ENCODE measurements at places on chromosomes 3 and 15.
A peak's percentile ranks its signal among the peaks of the same experiment; 100 is the strongest.

GRCh38 chr15:38362355-38362754, 91.6 kb upstream of the FAM98B start:
- DNase-seq: no peak

- no peak for DNase-seq
Observed at GRCh38 chr15:58611731-58612676, 137.5 kb downstream of the ADAM10 start.

GRCh38 chr15:100570735-100571313, 31.2 kb downstream of the LINS1 start:
- DNase-seq: no peak

GRCh38 chr3:170410428-170411029, 8.1 kb upstream of the CLDN11 start:
- no peak for DNase-seq

GRCh38 chr3:159785273-159785708, 203.3 kb upstream of the IL12A start:
- no peak for DNase-seq

DNA sequence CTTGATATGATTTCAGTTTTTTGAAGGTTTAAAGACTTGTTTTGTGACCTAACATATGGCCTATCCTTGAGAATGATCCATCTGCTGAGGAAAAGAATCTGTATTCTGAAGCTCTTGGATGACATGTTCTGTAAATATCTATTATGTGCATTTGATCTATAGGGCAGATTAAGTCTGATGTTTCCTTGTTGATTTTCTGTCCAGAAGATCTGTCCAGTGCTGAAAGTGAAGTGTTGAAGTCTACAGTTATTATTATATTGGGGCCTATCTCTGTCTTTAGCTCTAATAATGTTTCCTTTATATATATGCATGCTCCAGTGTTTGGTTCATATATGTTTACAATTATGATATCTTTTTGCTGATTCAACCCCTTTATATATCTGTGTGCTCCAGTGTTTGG, 362.8 kb downstream of the EPHA6 start:
- no peak for DNase-seq

DNA sequence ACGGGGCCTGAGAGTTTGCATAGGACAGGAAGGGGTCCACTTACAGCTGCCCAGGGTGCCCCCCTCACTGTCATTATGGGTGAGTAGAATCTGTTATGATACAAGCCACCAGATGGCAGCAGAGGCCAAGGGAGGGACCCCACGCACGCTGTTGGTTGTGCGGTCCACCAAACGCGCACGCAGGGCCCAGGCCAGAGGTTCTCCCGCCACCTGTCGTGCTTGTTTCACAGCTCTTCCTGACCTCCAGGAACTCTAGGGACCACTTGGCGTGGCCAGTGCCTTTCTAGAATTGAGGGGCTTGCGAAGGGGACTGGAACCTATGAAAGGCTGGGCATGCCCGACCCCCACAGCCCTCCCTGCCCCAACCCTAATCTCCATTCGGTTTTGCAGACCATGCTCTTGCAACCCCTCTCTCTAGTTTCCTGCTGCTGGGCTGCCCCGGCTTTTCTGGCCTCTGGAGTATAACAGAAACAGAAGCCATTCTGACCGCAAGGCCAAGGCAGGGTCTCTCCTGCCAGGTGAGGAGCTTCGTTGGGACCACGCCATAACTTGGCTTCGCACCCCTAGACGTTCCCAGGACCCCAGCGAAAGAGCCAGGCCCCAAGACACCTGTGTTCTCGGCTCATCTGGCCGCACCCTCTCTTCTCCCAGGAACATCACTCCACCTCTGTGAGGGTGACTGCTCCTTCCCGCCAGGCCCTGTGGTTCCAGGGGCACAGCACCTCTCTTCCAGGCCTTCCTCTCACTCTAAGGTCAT, 46.0 kb downstream of the ALDH1L1 start:
- DNase-seq: no peak

DNA sequence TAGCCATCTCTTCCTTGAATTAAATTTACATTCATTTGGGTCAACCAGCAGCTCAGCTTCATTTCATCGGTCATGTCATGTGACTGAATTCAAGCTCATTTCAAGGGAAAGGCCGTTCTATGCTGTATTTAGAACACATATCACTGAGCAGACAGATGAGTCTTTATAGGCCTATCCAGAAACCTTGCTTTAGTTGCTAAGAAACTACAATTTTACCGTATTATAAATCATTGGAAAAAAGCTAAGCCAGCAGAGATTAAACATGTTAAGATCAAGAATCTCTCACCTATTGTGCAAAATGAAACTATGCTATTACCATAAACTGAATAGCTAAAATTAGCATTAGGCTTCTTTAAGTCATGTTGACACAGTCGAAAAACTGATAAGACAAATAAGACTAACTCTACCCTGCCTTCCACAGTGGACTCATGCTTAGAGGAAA, 2.2 kb downstream of the NPTN start:
- DNase-seq: no peak

DNA sequence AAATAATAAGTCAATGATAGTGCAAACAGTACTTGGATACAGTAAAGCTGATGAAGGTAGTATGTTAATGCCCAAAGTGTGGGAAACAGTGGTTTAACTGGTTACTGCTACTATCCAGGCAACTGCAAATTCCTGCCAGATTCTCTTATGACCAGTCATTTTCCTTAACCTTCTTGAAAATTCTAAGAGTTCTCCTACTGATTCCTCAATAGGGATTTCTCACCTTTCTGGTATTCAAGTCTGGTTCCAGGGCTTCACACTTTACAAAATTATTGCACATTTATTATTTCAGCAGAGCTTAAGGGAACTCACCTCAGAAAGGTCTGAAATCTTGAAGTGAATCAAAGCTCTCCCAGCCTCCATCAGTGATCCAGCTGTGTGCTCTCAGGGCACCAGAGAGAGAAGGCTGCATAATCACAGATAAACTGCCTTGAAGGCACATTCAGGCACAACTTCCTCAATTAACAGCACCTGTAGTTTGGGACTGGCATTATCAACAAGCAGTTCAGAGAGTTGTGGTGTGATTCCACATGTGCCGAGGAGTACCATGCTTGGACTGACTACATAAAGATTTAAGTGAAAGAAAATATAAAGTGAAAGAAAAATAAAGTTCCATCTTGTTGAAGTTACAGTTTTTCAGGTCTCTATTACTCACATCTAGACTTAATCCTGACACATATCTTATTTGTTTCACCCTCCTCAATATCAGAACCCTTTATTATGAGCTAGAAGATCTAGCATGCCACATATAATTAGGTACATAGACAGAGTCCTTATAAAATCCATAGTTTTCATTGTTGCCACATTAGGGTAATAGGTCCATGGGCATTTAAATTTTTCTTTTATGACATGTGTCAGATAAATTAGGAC, 59.5 kb upstream of the TIPARP start:
- no peak for DNase-seq

GRCh38 chr3:11467875-11468274, 175.8 kb downstream of the VGLL4 start:
- DNase-seq: no peak

- no peak for DNase-seq
Observed at GRCh38 chr3:56917361-56918110, 115.8 kb upstream of the ARHGEF3 start.

DNA sequence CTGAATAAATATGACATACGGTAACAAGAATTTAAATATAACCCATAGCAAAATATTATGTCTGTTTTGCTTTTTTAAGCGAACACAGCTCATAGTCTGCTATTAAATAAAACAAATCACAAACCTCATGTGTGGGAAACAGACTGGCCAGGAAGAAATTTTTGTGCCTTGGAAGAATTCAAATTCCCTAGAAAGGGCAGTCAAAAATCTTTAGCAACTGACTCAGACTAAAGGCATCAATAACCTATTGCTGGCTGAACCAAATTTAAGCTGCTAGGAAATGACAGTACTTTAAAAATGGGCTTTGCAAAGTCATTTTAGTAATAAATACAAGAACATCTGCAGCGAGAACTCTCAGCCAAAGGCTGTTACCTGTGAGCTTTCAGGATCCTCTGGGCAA, 151.4 kb downstream of the PLD1 start:
- no peak for DNase-seq

- no peak for DNase-seq
Observed at GRCh38 chr15:92005154-92005553, 151.6 kb downstream of the SLCO3A1 start.

- DNase-seq: no peak
Observed at GRCh38 chr3:186239321-186239720, 122.7 kb downstream of the DGKG start.

DNA sequence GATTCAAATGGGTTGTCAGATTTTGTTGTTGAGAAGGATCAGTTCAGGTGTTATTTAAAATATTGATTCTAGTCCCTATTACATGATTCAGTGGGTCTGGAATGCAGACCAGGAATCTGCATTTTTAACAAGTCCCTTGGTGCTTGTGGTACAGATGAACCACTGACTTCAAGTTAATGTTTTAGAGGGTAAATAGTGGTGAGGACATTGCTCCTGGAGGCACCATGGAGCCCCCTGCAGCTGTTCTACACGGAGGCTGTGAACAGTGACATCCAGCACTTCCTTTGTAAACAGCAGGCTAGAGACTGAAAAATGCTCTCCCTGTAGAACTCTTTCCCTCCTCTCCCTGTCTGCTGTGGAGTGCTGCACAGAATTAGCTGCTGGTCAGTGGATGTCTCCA, 4.8 kb upstream of the FSIP1 start:
- no peak for DNase-seq

DNA sequence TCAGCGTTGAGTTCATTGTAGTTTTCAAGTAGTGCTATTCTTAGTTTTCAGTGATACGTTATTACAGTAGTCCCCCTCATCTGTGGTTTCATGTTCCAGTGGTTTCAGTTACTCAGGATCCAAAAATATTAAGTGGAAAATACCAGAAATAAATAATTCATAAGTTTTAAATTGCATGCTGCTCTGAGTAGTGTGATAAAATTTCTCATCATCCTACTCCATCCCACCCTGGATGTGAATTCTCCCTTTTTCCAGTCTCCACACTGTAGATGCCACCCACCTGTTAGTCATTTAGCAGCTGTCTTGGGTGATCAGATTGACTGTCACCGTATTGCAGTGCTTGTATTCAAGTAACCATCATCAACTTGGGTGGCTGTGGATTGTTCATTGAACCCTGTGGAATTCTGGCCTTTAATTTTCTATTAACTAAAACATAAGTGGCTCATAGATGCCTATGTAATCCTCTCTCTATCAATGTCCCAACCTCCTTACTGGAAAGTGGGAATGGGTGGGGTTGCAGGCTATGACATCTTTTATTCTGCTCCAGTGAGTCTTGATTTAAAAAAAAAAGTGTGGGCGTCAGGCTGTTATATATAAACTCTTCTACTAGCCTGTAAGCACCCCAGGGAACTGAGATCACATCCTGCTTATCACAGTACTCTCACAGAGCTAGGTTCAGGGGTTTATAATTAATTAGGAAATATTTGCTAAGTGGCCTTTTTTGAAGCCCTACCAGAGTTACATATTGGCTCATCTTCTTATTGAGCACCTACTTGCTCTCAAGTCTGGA, 97.5 kb downstream of the CFAP20DC start:
- no peak for DNase-seq

GRCh38 chr3:179560791-179561190, 1.9 kb upstream of the ACTL6A start:
- DNase-seq: no peak

GRCh38 chr3:56748663-56749231, 53.0 kb downstream of the ARHGEF3 start:
- no peak for DNase-seq

- no peak for DNase-seq
Observed at GRCh38 chr3:166029507-166029906, 192.3 kb upstream of the BCHE start.

- no peak for DNase-seq
Observed at GRCh38 chr3:126918355-126918821, 64.5 kb upstream of the PLXNA1 start.

DNA sequence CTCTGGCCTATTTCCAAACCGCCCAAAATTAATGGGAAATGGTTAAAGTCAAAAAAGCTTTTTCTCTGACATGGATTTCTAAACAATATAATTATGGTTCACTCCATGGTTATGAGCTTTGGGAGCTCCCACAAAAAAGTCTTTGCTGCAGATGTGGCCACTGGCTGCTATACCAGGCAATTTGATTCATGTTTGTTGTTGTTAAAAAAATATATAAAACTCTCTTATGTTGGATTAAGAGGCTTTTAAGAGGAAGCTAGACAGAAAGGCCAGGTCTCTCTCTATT, 258.6 kb downstream of the TIGIT start:
- DNase-seq: no peak

GRCh38 chr3:50971487-50971924, 296.8 kb downstream of the DOCK3 start:
- peak; percentile 1 for DNase-seq

DNA sequence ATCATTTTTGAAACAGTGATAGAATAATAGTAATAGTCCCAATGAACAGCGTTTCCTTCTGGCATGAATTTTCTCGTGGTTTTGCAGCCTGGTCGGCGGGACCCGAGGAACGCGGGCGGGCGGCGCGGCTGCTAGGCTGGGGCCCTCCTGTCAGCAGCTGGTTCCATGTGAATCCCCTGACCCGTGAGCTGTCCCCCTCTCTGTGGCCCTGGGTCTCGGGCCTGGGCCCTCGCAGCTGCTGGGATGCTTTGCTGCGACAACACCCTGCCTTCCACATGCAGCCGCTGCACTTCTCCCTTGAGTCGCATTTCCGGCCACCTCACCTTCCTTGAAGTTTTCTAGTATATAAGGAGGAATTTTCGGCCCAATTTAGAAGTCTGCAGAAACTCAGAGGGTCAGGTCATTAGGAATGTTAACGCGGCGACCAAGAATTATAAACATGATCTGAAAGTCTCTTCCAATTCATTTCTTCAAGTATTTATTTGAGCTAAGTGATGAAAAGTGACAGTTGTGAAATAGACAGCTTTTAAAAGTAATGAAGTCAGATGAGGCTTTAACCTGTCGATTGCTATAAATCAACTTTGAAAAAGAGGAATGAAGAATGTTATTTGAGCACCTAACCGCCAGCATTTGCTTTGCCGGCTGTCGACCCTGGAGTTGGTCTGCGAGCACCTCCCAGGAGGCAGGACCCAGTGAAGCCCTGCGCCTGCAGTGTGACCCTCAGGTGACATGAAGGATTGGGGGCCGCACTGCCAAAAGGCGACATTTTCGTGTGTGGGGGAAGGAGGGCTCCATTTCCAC, 27.7 kb downstream of the NR2F2 start:
- DNase-seq: no peak

GRCh38 chr3:24551626-24552025, 57.0 kb upstream of the THRB start:
- no peak for DNase-seq

DNA sequence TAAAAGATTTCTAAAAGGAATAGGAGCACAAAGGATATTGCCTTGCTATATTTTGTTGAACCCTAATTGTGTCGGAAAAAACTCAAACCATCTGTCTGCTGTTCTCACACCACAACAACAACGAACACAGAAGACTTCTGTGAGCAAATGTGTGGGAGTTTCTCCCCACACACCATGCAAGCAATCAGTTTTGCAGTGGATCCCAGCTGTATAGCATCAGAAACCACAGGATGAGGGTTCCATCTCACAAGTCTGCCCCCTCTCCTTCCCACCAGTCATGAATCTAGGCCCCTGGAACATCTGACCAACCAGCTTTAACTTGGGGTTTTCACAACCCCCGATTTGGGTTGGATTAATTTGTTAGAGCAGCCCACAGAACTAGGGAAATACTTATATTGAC, 91.3 kb upstream of the SLC4A7 start:
- no peak for DNase-seq

All from stimulated activated CD4-positive, alpha-beta T cell treated with anti-CD3 and anti-CD28 coated beads, Interleukin-1b, Interleukin-23, amount 100 ng/mL, for 1 hour (primary cell).